ENCODE measurements at places on chromosomes 6 and 20.

DNA sequence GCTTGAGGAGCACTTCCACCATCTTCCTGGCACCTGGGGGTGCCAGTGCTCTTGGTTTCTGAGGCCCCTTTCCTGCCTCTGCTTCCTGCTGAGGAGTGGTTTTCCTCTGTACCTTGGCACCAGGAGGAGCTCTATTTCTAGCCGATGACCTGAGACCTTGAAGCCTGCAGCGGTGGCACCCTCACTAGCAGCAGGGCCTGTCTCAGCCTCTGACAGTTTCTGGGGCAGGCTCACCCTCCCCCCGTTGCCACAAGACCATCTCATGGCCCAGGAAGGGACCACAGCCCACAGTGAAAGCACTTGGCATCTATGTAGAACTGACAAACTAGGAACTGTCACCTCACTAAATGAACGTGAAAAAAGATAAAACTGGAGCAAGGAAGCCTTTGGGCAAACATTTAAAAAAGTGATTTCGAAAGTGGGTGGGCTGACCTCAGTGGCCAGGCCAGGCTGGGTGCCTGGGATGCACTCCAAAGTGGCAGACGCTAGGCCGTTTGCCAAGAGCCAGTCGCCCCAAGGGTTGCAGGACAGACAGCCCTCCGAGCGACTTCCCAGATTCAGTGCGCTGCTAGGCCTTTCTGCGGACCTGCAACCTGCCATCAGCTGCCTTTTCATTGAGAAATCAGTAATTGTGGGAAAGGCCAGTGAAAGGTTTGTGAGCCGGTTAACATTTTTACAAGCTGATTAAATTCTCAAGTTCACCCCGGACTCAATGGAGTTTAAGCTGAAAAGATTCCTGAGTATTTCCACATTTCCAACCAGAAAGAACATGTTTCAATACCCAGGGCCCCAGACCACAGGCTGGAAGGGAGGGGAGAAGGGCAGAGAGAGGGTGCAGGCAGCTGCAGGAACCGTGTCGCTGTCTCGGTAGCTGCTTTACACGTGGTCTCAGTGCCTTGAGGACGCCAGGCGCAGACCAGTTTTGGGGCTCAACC is 303.7 kb downstream of the ESR1 start:
- no peak for DNase-seq

DNA sequence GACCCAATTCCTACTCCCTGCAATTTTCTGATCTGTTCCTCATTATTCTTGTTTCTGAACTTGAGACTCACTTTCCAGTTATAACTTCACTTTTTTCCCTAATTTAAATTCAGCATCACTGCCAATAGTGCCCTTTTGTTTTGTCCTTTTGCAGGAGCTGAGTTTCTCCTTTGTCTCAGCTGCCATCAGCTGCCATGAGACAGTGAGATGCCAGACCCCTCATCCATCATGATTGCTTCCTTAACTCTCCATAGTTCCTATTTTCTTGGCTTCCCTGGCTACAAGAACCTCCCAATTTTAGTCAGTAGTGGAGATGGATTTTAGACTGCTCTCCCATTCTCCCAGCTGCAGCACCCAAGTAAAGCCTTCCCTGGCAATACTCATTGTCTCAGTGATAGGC is 518.1 kb downstream of the HDGFL1 start:
- no peak for DNase-seq

DNA sequence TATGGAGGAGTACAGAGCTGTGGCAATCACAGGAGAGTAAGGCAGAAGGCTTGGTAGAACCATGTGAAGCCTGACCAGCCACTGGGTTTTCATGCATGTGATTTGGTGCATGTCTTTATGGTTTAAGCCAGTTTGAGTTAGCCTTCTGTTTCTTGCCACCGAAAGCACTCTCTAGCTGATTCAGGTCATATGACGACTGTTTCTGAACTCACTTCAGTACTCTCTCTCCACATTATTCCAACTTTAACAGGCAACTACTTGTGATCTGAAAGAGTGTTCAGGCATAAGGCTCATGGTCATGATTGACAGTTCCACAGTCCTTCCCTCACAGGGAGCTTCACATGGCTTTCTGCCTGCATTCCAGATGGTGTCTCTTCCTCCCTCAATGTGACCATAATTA is 63.3 kb upstream of the TAB2 start:
- DNase-seq: no peak

- no peak for DNase-seq
Measured at GRCh38 chr6:13286181-13286580, 42.2 kb downstream of the TBC1D7 start.

DNA sequence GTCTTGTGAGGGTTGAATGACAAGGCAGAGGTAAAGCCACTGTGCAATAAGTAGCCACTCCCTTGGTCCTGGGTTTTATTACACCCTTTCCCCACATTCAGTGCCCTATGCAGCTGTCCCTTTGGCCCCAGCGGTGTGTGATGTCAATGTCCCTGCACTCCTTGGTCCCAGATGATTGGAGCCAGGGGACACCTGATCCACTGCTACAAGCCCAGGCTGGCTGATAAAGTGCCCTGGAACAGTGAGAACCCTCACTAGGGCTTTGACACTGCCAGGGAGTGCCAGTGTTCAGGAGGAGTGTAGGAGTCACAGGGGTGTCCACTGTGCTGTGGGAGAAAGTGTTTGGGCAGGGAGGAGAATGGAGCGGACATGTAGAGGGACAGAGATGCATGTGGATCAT is 30.4 kb downstream of the GABRR1 start:
- no peak for DNase-seq

DNA sequence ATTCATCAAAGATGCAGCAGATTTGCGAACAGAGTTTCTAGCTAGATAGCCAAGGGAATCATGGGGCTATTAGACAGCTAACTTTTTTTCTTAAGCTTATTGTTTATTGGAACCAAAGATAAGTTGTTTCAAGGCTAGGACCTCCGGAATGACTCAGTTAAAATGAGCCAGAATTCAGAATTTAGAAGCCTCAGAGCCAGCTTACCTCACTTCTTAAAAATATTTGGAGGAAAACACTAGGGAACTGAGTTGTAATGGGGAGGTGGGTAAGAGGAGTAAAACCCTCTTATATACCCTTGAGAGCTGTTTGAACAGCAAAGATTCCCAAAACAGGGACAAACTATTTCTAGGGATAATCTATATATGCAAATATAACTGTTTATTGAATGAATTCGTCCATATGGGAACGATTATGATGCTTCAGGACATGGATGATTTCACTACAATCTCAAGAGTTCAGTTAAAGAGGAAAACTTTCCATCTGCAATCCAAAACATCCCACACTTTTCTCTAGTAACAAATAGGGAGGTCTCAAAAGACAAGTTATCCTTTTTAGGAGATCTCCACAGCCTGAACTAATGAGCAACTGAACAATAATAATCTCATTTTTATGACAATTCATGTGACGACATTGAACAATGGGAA is 12.6 kb upstream of the CARMIL1 start:
- no peak for DNase-seq

DNA sequence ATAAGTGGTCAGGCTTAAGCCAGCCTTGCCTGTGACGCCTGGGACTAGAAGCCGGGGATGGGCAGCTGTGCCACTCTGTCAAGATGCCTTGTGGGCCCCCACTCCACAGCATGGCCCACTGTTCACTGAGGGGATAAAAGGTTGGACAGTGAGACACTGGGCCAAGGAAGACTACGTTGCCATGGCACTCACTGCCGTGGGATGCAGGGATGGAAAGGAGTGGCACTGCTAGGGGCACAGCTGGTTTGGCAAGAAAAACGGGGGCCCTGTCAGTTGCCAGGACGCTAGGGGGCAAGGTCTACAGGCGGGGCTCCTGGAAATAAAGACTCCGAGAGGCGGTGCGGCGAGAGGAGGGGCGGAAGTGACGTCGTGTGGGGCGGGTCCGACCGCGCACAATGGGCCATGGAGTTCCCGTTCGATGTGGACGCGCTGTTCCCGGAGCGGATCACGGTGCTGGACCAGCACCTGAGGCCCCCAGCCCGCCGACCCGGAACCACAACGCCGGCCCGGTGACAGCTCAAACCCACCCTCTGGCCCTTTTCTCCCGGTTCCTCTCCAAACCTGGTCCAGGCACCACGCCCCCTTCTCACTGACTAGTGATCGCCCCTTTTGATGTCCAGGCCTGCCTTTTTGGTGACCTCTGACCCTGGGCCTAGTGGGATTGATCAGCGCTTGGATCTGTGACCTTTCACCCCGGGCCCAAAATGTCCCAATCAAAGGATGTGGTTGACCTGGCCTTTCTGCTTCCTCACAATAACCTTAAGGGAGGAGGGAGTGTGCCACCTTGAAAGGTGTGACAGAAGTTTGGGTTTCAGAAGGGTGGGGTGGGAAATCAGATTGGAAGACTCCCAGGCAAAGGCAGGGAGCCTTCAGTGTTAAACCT is at the start of gene ATAT1:
TSS of gene ATAT1 (plus strand) at position 391 of the 883 bp plus-strand sequence.
- DNase-seq: peak; percentile 84

GRCh38 chr20:53611449-53611894 is 17.8 kb upstream of the ZNF217 start:
- no peak for DNase-seq

GRCh38 chr6:19804205-19805128 is 32.7 kb upstream of the ID4 start:
- no peak for DNase-seq

GRCh38 chr20:50305636-50306477 is 115.2 kb downstream of the CEBPB start:
- DNase-seq: no peak

DNA sequence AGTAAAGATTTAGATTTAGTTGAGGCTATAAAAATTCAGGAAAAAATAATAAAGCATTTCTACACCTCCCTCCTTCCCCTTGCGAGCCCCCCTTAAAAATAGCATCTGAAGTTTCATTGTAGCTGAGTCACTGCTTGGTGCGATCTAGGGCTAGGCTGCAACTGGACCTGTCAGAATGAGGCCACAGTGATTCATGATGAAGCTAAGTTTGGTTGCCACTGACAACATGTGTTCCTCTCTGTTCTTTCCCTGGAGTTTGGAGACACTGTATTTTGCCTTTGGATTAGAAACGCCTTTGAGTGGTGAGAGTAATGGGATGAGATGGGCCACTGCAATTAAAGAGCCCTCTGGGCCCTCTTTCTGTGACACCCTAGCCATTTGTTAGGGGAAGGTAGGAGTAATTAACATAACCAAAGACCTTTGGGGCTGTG is 334.1 kb downstream of the NRN1 start:
- no peak for DNase-seq

DNA sequence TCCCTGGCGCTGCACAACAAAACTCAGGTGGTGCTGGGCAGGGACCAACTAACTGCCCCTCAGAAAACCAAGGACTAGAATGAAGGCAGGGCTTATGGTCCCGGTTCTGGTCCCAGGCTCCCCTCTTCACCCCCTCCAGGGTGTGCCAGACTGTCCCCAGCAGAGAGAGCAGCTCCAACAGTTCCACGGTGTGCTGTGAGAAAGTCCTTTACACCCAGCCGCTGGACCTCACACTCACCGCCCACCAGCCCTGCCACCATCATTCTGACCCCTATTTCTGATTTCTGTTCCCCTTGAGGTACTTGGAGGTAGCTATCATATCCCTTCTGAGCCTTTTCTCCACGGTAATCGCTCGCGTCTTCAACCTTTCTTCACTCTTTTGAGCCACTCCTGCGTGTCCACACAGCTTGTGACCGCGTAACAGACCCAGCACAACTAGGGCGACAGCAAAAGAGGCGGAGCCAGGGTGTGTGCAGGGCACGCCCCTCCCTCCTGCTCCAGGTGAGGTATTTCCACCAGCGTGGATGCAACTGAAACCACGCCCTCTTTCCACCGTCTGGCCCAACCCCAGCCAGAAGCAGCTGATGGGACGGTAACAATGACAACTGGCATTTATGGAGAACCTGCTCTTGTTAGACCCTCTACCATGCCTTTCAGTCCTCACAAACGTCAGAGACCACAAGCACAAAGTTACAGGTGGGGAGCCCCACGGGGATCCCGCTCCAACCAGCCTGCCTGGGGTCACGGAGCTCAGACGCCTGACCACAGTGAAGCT is 2.3 kb downstream of the PXDC1 start:
- no peak for DNase-seq

DNA sequence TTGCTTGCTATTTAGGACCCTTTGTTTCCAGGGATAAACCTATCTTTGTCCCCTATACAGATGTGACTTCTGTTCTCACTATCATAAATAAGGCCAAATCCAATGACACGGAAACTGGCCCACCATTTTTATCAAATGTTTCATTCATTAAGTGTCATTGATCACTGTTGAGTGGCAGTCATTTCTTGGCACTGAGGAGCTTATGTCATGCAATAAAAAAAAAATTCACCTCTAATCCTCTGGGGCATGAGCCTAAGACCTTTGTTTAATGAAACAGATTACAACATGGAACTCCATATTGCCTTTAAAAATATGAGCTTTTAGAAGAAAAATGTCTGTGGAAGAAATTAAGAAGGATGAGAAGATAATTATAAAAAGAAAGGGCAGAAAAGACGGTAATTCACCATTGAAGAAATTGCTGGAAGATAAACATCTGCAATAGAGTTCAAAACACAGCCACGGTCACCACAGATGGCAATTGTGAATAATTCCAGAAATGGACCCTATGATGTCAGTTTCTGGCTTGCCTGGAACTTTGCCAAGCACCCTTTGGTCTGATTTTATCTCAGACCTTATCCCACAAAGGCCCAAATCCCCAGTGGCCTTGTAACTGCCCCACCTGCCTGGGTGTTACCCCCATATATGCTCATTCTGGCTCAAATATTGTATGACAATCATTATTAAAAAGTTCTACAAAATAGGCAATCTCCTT is 91.1 kb downstream of the DST start:
- DNase-seq: no peak

- DNase-seq: no peak
Measured at GRCh38 chr6:135158397-135158796, 22.7 kb upstream of the MYB start.

DNA sequence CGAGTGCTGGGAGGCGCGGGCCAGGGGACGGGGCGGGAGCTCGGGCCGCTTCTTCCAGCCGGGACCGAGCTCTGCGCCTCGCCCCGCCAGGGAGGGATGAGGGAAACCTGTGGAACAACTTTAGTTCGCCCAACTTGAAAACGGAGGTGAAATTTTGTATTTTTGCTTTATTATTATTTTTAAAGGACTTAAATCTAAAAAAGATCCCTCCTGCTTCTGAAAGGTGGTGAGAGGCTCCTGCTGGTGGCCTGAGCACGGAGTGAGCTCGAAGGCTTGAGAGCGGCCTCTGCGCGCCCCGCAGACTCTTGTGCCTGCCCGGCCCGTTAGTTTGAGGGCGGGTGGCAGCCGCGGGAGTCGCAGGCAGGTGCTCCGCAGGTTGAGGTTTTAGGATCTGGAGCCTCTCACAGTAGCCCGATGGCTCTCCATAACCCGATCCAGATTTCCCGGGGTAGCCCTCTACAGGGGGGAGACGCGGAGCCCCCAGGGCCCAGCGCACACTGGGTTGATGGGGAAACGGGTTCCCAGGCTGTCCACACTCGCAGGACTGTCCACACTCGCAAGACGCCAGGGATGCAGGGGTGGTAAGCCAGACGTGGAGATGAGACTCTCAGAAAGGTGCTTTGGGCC is 46.2 kb upstream of the SUPT3H start:
- no peak for DNase-seq

GRCh38 chr6:44530209-44530909 is 142.9 kb downstream of the CDC5L start:
- no peak for DNase-seq

DNA sequence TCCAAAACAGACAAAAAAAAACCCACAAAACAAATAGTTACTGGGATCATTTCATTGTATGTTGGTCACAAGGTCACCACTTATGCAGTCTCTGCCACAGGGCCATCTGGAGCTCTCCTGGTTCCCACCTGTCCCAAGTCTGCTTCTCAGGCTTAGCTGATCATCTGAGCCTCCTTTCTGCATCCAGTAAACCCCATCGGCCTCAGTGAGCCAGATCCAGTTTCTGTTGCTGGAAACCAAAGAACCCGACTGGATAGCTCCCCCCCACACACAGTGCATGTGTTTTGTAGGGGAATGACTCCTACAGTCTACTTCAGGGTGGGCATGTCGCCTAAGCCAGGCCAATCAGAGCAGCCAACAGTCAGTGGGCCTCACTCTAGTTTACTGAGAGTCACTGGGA is 233.3 kb downstream of the PREX1 start:
- no peak for DNase-seq
